ENCODE measurements at places on chromosomes 2 and 18.

DNA sequence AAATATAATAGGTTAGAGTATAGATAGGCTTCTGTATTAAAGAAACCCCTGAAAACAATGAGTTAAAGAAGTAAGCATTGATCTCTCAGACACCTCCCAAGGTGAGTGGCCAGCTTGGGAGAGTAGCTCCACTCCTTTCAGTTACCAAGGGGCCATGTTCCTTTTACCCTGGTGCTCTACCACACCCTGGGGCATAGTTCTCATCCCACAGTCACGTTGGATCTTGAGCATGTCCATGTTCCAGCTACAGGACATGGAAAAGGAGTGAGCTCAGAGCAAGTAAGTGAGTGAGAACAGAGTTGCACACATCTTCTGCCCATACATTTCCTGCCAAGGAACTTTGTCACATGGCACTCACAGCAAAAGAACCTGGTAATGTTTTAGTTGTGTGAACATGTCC, 325.9 kb upstream of the SLC39A10 start:
- DNase-seq = no peak

DNA sequence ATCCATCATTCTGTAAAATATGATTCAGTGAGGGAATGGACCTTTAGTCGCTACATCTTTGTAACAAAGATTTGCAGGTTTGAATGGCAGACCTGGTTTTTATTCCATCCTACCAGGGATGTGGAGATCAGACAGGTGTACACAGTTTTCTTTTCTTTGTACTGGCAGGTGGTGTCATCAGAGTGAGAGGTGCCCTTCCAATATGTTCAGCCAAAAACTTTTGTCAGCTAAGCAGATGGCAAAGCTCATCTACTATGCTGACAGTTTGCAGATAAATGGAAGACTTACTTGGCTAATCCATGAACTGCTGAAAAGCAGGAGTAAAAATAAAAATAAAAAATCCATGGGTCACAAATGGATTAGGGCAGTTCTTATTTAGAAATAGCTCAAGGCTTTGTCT, 185.5 kb upstream of the DOK6 start:
- no peak for DNase-seq

- DNase-seq = no peak
These were observed 30.2 kb upstream of the MEX3C start for GRCh38 chr18:51227660-51228059.

DNA sequence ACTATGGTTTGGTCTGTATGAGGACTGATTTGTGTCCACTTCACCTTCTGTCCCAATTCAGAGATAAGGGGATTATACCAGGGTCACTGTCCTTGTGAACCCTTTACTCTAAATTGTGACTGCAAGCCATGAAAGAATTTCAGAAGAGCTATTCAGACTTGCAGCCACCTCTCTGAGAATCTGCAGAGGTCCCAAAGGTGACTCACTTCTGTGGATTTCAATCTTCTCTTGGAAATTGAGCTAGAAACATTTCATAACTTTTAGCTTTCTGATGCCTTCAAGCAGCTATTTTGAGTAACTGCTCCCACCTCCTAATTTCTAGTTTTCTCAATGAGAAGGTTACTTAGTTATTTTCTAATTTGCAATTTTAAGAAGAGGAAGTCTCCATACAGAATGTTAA, 1242.4 kb upstream of the ACVR2A start:
- no peak for DNase-seq

- DNase-seq = no peak
These were observed 84.1 kb upstream of the NCKAP5 start for GRCh38 chr2:133652398-133652797.

DNA sequence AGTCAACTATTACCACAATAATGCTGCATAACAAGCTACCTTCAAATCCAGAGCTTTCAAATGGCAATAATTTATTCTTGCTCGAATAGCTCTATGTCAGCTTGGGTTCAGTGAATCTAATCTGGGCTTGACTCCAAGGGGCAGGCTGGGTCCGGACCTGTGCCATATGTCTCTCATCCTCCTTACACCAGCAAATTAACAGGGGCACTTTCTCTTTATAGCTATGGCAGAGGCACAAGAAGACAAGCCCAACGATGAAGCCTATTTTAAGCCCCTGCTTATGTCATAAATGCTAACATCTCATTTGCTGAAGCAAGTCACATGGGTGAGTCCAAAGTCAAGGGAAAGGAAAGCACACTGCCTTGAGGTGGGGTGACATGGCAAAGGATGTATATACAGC, 13.3 kb upstream of the ZNF521 start:
- DNase-seq = no peak

- DNase-seq = no peak
These were observed 73.7 kb upstream of the TGFA start for GRCh38 chr2:70627211-70627898.

DNA sequence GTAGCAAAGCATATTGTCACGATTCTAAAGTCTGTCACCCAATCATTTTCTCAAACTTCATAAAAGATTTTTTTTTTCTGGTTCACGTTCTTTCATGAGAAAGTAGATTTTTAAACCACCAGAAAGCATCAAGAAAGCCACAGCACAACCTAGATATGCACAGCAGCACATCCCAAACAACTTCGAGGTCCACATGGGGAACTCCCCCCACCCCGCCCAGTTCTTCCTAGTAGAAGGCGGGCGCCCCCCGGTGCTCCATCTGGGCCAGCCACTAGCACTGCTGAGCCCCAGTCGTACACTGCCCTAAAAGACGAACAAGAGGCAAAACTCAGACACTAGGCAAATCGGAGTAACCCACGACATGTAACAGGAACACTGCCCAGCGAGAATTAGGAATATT, 15.5 kb downstream of the HDLBP start:
- peak; percentile 18 for DNase-seq

DNA sequence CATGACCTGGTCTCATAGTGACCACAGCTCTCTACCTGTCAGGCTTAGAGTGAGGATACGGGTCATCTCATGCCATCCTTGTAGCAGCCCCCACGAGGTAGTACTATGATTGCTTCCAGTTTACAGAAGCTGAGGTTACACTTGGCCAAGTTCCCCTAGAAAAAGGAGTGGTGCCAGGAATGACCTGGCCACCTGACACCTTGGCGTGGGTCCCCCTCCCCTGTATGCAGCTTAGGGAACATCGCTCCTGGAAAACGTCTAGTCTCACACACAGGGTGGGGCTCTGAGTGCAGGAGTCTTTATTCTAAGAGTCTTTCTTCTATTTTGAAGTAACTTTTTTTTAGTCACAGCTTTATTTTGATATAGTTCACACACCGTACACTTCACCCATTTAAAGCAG, 14.8 kb downstream of the NPPC start:
- no peak for DNase-seq

DNA sequence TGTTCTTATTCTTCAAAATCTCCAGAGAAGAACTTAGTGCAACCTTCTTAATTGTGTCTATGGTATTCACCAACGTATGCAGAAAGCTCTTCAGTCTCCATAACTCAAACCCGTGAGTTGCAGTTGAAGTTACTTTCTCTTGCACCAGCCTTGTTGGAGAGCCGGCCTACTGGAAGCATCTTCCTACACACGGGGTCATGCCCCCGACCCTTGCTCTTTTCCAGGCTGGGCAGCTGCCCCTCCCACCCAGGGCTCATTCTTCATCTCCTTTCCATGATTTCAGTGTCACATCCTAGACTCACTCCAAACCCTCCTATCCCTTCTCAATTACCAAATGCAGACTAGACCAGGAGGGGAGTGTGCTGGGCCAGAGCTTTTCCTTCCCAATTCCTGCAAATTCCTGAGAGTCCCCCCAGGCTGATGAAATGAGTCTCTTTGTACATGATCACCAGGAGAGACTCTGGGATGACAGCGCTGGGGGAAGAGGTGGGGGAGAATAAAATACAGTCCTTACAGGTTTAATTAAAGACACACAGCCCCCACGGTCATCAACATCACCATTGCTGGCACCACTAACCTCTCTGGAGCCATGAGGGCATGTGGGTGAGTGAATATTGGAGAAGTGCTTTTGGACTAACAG, 75.3 kb downstream of the COLEC12 start:
- DNase-seq = no peak

- DNase-seq = no peak
These were observed 92.9 kb downstream of the ZEB2 start for GRCh38 chr2:144426981-144427479.
